ENCODE measurements at places on chromosomes 6 and 20. TPM values are rescaled to one million over a fixed set of nuclear protein-coding genes. Genes with fewer than 3 reads are reported as not detected.

The SRSF12 gene
- 0.09 TPM for total RNA-seq

The TSHZ2 gene
- 0.43 TPM for total RNA-seq

The SYNDIG1 gene
- 1.1 TPM for total RNA-seq

The KIZ gene
- total RNA-seq: 26.6 TPM

The TFAP2D gene
- not detected for total RNA-seq

The THEMIS gene
- total RNA-seq: under 0.01 TPM

The TSBP1 gene
- total RNA-seq: not detected

The TRAPPC3L gene
- 0.14 TPM for total RNA-seq

The RIPOR3 gene
- 21.7 TPM for total RNA-seq

The GJA10 gene
- total RNA-seq: not detected

The TFEB gene
- 1.8 TPM for total RNA-seq

The KPNA5 gene
- total RNA-seq: 6.1 TPM

The SYS1 gene
- 28.5 TPM for total RNA-seq

All from smooth muscle cell of bladder (primary cell).